ENCODE measurements at places on chromosomes 6 and 20.

GRCh38 chr6:21587961-21588480, 5.5 kb upstream of the SOX4 start:
- peak; percentile 41 for DNase-seq

DNA sequence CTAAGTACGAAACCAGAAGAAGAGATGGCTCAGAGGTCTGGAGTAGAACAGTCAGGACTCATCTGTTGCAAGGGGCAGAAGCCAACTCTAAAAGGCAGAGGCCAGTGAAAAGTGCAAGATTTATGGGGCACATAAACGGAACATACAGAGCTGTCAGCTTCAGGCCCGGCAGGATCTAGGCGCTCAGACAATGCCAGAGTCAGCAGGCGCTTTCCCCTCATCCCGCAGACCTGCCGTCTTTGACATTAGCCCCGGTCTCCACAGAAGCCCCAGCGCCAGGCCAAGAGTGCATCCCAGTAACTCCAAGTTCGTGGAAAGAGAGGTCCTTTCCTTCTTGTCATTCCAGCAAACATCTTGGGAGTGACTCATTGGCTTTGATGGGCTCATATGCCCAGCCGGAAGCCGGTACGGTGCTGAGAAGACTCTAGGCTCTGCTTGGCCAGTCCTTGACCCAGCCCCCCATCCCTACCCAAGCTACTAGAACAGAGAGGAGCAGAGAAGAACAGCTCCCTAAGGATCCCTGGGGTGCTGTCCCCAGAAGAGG, 260.9 kb downstream of the TAF4 start:
- DNase-seq = no peak

DNA sequence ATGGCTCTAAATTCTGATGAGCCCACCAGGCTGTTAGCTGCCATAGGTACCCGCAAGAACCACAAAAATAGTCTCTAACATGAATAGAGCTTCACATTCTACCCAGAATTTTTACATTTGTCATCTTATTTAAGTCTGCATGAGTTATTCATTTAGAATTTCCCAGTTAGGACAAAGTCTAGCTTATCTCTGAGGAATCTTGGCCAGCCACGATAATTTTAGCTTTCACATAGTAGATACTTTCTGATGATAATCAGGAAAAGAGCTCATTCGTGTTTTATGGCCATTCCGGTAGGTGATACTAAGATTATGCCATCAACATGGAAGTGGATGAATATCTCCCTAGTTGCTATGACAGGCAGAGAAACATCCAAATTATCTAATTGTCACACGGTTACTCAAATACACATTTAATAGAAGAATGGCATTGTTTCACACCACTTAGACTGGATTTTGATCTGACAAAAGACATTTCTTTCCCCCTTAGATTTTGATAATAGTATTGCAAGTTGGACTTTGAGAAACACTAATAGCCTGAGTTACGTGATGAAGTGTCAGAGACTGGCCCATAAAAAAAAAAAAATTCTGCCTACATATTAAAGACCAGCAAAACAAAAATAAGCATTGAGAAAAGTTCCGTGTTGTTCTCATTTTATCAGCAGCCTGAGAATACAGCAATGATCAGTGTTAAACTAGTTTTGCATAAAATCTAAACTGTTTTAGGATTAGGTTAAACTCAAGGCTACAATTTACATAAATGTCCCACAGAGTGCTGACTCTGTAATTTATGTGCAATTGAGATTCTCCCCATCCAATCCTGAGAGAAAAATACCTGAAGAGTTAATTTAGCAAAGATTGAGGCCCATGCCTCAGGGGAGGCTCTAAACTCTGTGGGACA, 397.5 kb upstream of the ARID1B start:
- DNase-seq = no peak

DNA sequence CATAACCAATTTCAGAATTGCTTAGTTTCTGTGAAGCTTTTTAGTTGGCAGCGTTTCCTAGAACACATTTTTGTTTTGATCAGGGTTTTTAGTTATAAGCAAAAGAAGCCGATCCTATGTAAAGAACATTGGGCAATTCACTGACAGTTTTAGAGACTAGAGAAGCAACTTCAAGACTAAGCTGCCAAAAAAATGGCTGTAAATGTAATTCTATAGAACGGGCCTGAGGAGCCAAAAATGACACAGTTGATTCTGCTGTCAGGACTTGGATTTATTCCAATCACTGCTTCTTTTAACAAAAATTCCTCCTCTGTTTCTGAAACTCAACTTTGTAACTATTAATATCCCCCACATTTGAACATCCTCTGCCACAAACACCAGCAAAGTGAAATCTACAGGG, 236.0 kb upstream of the EYS start:
- no peak for DNase-seq

- DNase-seq = no peak
Measured at GRCh38 chr6:138803331-138803730, 7.4 kb downstream of the ECT2L start.

GRCh38 chr6:71248306-71248765, 40.3 kb upstream of the OGFRL1 start:
- no peak for DNase-seq

GRCh38 chr20:38217791-38218565, 42.6 kb downstream of the KIAA1755 start:
- DNase-seq = no peak

GRCh38 chr6:36688739-36689075, 8.9 kb upstream of the RAB44 start:
- no peak for DNase-seq

DNA sequence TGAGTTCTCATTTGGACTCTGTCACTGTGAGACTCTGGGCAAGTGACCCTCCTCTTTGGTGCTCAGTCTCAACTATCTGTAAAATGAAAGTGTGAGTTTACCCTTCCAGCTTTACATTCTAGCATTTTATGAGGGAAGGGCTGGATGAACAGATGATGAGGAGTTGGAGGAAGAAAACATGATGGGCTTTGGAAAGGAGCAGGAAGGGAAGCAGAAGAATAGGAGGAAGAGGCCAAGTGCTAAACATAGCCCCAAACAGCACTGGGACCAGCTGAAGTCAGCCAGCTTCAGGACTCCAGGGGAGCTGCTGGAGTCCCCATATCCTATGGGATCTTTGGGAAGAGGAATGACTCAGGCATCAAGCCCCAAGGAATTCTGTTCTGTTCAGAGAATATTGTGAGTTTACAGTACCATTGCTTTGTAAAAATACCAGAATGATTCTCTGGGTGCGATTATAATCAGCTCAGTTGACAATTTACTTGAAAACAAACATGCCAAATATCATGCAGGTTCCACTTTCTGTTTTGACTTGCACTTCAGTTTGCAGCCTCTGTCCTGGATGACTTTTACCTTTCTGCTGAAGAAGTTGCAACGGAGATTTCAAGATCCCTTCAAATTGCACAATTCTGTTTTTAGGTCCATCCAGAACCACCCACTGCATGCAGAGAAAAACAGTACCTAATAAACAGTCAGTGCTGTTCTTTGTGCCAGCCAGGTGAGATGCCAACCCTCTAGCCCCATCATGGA, 3.2 kb downstream of the CD40 start:
- no peak for DNase-seq

DNA sequence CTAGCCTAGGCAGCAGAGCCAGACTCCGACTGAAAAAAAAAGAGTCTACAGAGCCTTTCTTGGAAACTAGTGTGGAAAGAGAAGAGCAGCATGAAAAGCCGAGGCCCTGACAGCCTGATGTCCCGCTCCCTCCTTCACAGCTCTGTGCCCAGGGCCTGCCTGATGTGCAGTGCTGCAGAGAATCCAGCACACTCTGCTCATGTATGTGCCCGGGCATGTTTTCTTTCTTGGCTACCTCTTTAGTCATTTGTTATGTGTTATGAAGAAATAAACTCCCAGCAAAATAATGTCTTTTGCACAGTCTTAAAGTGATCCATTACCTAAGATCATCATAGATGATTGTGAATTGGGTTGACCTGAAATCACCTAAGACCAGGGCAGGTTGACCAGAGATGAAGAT, 78.1 kb upstream of the EZR start:
- DNase-seq = no peak

DNA sequence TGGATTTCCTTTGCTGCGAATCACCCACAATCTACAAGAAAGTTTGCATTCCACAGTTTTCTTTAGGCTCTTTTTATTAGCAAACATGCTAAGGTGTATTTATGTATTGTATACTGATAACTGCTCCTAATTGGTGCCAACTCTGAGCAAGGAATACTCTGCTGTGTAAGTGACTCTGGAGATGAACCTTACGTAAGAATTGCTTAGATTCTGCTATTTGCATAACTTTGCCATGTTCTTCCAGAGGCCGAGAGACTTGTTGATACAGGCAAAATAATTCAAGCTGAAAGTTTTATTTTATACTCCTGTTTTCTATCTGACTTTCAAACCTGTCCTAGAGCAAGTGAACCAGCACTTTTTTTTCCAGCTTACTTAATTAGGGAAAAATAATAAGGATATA, 461.3 kb downstream of the GJA1 start:
- no peak for DNase-seq

GRCh38 chr6:70563530-70563929, 3.2 kb upstream of the SDHAF4 start:
- DNase-seq = no peak

DNA sequence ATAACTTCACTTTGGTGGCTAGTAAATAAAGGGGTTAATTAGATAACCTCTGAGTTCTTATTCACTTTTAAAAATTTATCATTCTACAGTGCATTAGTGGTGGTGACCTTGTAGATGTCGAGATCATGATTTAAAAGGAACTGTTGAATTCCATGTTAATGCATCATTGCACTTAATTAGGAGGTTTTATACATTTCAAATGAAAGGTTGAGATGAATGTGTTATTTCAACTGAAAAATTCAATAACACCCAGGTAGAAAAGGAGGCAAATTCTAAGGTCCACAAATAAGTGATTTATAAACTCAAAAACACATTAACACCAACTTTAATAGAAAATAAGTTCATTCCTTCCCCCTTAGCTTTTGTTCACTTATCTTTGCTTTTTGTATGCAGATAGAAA, 58.3 kb upstream of the TMEM170B start:
- no peak for DNase-seq

DNA sequence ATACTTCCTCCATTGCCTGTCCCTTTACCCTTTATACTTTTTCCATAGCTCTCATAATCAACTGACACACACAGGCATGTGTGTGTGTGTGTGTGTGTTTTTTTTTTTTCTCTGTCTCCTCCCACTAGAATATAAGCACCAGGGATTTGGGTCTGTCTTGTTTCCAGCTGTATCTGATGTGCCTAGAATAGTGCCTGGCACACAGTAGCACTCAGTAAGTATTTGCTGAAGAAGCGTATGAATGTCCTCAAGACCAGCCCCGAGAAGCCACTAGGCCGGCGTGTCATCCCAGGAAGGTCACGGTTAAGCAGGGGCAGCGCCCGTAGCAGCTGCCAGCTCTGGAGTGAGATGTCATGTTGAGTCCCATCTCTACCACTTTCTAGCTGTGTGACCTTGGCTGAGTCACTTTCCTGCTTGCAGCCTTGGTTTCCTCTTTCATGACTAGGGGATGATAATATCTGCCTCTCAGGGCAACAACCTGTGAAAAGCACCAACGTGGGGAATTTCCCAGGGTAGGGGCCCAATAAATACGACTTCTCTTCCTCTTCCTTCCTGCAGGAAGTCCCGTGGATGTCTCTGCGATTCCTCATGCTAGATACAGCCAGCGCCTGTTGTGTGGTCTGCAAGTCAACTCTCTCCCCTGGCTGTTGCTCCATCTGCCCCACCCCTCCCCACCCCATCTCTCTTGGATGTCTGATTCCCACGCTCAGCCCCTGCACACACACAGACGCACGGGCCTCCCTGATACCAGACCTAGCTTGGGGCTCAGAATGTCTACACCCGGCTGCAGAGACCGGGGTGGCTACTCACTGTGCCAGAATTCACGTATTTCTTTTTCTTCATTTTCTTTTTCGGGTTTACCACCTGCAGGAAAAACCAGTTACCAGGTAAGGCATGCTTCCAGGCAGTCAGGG, 58.1 kb downstream of the RAB44 start:
- no peak for DNase-seq

DNA sequence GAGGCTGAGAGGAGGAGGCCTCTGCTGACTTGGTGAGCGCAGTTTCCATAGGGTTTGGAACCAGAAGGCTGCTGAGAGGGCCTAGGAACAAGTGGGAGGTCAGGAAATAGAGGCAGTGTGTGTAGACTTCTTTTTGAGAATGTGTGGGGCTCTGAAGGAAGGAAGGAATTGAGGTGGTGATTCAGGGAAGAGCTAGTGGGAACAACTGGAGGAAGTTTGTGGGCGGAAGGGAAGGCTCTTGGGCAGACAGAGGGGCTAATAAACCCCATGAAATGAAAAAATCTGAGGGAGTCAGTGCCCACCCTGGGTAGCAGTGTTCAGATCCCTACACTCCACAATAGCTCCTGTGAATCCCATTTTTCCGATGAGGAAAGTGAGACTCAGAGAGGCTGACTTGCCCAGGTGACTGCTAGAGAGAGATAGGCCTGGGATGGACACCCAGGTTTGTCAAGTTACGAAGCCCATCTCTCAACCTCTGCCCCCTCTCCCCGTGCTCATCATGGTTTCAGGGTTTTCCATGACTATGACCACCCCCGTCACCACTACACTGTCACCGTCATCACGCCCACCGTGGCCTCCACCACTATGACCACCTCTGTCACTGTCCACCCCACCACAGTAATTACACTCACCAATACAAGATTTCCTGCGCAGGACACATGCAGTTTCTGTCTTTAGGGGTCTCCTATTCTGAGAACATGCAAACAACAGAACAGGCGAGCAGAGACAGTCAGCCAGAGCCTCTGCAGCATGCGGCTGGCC, 106.4 kb downstream of the MRPL14 start:
- no peak for DNase-seq

- DNase-seq = no peak
Measured at GRCh38 chr6:13068586-13069210, 259.6 kb downstream of the TBC1D7 start.

- DNase-seq = no peak
Measured at GRCh38 chr20:4603724-4604123, 118.0 kb upstream of the PRND start.

Measured in GM12891 (cell line).